Activated naive CD8-positive, alpha-beta T cell treated with anti-CD3 and anti-CD28 coated beads for 36 hours (primary cell): ENCODE measurements at places on chromosomes 12 and 14.

GRCh38 chr12:120376009-120376408 is 7.0 kb upstream of the MSI1 start:
- DNase-seq, result no peak

GRCh38 chr12:4900327-4900726 is 9.4 kb upstream of the KCNA1 start:
- no peak for DNase-seq

GRCh38 chr14:75811136-75811829 is 150.2 kb downstream of the TTLL5 start:
- no peak for DNase-seq

GRCh38 chr12:108140501-108140900 is 11.4 kb downstream of the WSCD2 start:
- DNase-seq, result no peak

DNA sequence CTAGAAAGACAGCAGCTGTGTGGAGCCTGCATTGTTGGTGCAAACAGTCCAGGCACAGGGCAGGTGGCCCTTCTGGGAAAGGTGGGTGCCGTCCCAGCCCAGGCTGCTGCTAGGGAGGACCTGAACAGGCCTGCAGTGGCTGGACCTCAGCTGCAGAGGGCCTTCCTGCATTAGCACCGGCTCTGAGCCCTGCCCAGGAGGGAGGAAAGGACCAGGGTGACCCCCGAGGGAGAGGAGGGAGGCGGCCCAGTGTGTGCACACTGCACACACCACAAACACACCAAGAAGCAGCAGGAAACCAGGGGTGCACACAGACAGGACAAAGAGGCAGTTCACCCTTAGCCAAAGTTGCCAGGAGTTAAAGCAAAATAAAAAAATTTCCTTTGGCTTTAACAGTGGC is 8.0 kb upstream of the PGAM5 start:
- DNase-seq, result no peak

GRCh38 chr12:48817873-48818830 is at the start of gene CACNB3:
Gene CACNB3 (plus strand): TSS chr12:48818496. CDS start chr12:48818930, 434 bp downstream.
- DNase-seq, result peak; percentile 79

- DNase-seq, result no peak
Measured at GRCh38 chr14:34222122-34222521, 239.9 kb downstream of the SPTSSA start.

DNA sequence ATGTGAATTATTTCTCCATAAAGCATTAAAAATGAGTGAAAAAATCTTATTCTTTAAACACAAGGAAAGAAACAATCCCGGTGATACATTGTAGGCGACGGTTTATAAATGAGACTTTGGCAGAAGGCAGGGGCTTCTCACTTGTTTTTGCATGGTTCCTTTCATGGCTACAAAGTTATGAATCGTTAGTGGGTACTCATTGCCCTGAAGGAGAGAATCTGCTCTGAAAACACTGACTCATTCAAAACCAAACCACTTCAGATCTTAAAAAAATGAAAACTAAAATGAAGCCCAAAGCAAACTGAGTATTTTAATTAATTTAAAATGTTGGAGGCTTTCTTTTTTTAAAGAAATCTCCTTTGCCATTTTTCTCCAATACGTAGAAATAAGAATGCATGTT is 41.4 kb upstream of the AMIGO2 start:
- DNase-seq, result no peak

- no peak for DNase-seq
Measured at GRCh38 chr12:30934811-30935210, 8.3 kb downstream of the TSPAN11 start.

- DNase-seq, result no peak
Measured at GRCh38 chr12:18345021-18345735, 83.9 kb downstream of the PIK3C2G start.

DNA sequence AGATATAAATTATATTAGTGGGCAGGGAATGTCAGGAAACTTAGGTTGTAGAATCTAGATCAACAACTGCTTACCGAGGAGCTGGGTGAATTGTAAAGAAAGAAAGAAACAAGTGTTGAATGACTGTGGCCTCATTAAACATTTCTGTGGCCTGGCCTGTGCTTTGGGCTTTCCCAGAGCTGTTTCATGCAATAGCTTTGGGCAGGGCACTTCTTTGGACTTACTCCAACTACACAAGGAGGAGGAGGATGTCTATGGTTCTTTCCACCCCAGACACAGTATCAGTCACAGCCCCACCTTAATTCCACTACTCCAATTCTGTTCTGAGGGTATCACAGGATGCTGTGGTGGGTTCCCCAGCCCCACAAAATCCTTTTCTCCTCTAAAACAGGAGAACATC is 38.0 kb downstream of the DPF3 start:
- no peak for DNase-seq

DNA sequence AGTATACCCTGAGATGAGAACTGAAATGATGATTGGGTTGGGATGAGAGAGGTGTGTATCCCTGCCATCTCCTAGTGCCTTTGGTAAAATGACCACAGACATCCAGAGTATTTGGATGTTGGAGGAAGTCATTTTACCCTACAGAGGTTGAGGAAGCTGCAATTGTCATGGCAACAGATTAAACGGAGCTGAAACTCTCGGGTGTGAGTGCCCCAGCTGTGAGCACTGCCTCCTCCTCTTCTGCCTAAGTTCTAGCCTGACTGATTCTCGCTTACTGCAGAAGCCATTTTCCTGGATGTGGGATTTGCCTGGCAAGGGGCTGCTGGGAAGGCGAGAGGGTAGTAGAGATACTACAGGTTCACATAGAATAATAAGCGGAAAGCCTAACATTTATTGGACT is 10.3 kb upstream of the PPP4R4 start:
- no peak for DNase-seq

- DNase-seq, result no peak
Measured at GRCh38 chr12:101891462-101891971, 14.1 kb downstream of the DRAM1 start.

DNA sequence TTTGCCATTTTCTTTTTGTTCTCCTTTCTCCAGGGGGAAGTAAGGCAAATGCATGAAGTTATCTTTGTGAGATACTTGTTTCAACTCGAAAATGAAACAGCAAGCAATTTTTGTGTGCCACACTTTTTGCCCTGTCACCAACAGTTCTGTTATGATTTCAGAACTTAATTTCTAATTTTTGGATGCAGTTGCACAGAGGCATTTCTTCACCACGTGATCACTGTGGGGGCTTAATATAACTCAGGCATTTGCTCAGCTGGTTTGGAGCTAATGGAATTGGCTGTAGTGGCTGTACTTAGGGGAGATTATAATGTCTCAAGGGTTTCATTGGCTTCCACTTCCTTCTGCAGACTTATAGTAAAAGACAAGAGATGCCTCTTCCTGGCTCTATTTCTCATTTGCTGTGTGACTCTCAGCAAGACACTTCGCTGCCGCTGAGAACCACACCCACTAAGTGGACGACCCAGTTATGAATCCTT is 452.4 kb downstream of the RAD51B start:
- DNase-seq, result no peak

GRCh38 chr12:131363841-131364495 is 346.9 kb upstream of the SFSWAP start:
- DNase-seq, result no peak

GRCh38 chr12:92289629-92290349 is 144.1 kb upstream of the BTG1 start:
- no peak for DNase-seq

GRCh38 chr14:67191768-67192290 is 2.6 kb downstream of the GARIN2 start:
- no peak for DNase-seq

DNA sequence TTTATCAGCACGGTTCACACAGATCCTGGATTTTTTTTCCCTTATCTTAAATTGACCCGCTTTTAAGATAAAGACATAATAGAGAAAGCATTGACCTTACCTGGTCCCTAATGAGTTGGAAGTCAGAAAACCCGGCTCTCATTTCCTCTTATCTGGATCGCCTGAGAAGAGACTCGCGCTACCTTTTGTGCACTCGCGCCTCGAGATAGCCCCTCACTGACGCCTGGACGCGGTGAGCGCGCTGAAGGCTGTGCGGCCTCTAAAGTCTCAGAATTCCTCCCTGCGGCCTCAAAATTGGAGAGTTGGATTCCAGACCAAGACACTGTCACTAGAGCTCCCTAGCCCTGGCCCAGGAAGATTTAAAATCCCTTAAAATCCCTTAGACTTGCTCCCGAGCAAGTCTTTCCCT is 7.0 kb downstream of the NKX2-1 start:
- DNase-seq, result no peak

DNA sequence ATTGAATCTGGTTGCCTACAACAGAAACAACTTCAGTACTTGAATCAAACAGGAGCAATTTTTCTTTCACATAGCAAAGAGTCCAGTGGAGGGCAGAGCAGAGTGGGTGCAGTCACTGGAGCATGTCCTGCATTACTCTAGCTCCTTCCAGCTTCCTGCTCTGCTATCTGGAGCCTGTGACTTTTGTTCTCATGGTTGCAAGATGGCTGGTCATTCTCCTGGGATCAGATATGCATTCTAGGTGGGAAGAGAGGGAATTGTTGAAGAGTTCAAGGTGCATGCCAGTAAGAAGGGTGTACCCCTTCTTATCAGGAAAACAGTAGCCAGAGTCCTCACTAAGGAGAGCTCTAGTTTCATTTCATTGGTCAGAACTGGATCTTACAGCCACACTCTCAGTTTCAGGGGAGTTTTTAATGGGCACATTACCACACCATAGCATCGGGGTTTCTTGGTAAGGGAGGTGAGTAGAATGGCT is 8.0 kb downstream of the IFT43 start:
- DNase-seq, result no peak

DNA sequence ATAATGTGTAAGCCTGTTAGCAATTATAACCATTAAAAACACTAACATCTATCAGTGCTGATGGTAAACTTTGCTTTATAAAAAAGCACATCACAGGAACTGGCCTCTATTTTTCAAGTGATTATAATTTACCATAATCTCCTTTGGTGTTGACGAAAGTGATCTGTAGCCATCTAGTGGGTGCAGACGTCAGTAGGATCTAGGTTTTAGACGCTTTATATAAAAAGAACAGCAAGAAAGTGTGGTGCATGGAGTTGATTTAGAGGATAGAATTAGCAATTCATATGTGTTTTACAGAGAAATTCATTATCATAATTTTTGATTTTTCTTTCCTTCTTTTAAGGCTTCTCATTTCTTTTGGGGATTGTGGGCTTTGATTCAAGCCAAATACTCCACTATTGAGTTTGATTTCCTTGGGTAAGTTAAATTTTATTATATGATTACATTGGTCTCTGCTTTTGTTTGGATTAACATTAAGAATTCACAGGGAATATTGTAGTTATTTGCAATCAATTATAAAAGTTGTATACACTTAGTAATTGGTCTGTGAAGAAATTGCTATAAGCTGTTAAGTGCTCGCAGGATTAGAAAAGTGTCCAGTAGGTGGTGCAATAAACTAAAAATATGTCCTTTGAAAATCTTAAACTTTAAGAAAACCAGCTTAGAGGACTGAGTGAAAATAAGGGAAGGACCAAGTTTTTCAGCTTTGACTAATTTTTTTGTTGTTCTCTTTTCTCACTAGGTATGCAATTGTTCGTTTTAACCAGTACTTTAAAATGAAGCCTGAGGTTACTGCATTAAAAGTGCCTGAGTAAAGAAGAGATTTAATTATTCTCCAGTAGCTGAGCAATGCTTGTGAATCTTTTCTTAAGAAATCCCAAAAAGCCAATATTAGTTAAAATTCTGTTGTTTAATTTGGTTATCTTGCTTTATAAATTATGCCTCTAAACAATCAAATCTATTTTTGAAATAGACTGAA is 59.5 kb downstream of the ETNK1 start:
- no peak for DNase-seq

DNA sequence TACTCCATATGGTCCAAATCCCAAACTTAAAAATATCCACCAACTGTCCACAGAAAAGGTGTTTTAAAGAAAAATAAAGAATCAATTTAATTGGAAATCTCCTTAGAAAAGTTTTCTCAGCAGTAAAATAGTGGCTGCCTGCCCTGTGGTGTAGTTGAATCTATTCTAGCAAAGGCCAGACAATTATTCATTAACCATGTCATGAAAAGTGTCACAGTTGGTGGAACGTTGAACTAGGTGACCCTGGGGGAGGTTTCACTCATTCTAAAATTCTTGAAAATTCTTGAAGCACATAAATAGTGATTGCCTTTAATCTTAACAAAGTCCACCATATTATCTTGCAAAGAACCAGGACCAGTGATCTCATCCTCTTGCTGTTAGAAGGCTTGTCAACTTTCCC is 78.4 kb upstream of the GZMB start:
- DNase-seq, result no peak

DNA sequence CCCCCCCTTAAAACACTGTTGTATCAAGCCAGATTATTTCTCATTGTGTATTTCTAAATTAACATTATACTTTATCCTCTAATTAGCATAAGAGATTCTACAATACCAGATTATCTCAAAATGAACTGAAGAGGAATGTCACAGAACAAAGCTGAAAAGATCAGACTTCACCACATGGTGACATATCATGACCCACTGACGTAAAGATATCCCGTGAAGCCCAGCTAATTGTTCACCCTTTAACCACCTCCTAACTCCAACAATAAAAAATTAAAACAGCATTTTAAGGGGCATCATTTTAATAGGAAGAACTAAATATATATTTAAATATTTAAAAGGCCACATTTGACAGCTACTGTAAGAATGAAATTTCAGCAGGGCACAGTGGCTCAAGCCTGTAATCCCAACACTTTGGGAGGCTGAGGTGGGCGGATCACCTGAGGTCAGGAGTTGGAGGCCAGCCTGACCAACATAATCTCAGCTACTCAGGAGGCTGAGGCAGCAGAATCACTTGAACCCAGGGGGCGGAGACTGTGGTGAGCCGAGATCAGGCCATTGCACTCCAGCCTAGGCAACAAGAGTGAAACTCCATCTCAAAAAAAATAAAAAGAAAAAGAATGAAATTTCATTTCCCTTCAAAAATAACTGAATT is 29.0 kb downstream of the CDK17 start:
- no peak for DNase-seq
